ENCODE measurements at places on chromosomes 6 and 20.
A peak's percentile ranks its signal among the peaks of the same experiment; 100 is the strongest.

GRCh38 chr6:37845930-37846329, 26.4 kb downstream of the ZFAND3 start:
- DNase-seq, result no peak

DNA sequence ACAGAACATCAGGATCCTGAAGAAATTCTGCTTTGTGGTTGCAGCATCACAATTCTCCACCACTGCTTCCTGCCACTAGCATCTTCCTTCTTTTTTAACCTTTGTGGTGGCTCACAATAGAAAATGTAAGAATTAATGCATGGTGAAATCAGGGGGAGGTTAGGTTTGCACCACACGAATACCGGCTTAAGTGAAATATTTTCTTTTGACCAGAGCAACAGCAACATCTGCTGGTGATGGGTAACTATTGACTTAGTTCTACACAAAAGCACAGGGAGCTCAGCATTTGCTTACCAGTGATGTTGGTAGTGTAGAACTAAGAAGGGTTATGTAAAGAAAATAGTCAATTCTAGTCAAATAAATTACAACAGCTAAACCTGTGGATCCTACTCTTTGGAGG, 280.5 kb downstream of the SYNE1 start:
- peak; percentile 62 for DNase-seq

DNA sequence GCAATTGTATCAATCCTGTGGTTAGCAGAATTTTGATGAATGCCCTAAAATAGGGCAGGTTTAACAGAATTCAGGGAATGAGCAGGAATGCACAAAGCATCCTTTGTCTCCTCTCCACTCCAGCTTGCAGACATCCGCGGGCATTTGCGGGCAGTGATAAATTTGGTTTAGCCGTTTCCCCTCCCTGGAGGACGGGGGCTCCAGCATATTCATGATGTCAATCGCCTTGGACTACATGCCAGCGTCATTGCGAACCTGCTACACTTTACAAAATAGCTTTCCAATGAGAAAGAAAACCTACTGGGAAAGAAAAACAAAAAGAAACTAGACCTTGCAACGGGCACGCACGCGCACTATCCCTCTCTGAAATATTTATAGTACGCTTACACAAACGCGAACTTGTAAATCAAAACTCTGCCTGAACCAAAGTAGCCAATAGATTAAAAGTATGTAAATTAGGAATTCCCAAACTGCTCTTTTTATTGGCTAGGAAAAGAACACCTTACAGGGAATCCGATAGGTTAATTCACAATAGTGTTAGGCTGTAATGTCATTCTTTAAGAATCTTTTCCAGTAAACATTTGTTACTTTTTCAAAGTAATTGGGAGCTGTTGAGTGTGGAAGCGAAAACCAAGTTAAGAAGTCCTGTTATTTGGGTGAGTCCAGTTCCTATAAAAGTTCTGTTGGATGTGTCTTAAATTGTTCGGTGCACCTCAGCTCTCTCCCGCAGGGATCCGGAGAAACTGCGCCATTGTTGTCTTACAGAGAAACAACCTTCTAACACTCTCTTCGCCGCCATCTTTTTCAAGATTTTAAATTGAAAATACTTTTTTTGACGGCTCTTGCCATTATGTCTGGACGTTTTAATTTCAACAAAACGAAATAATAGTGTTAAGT, 136.7 kb downstream of the HFE start:
- DNase-seq, result peak; percentile 93

DNA sequence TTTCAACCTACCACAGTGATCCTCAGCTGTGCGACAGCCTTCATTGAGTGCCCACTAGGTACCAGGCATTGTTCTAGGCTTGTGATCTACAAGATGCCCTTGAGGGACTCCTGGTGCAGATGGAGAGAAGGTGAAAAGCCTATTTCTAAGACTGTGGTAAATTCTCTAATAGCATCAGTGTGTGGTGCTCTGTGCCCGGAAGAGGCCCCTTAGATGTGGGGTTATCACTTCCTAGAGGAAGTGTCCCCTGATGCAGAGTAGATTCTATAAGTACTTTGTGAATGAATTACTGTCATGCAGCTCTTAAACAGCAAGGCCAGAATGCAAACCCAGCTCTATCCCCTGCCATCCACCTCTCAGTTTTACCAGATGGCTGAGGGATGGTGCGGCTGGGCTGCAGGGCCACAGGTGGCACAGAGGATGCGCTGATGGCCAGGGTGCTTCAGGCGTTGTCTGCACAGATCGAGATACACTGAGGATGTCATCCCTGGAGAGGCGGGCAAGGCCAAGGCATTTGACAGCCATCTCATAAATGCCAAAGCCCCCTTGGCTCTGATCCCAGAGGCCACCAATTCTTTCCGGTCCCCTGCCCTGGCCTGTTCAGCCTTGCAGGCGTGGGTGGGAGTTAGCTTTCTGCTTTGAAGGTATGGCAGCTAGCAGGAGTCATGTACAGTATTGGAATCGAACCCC, 96.7 kb downstream of the TOX2 start:
- DNase-seq, result no peak
